ENCODE measurements at places on chromosomes 16 and 17.

GRCh38 chr16:81117436-81117835 lies 21.2 kb upstream of the GCSH start:
- DNase-seq = no peak

GRCh38 chr16:28311913-28312312 lies 19.6 kb downstream of the SBK1 start:
- no peak for DNase-seq

GRCh38 chr17:73547790-73548189 lies 96.5 kb downstream of the SDK2 start:
- no peak for DNase-seq

DNA sequence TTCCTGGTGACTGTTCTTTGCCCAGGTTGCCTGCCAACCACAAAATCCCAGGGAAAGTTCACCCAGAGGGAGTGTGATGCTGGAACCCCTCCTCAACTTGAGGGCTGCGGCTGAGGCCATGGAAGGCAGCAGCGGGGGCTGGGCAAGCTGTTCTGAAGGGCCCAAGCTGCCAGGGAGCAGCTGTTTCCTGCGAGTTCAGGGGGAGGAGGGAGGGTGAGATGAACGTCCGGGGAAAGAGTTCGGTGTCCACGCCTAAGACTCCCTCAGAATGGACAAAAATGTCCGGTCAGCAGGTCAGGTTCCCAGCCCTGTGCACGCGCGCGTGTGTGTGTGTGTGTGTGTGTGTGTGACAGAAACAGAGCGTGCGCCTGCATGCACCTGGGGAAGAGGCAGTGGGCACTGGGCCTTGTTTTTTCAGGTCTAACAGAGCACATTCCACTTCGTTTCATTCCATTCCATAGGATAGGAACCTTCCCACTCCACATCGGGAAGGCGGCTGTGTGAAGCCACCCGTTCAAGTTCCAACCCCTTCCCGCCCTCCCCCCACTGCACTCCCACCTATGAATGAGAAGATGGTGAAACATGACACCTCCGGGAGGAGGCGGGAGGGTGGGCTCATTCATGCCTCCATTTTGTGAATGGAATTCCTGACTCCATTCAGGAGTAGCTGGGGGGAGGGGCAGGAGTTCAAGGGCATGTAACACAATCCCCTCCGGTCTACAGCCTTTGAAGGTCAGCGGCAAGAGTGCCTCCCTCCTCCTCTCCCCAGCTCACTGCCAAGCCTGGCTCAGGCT lies 15.7 kb downstream of the ETV4 start:
- DNase-seq = no peak

- no peak for DNase-seq
Measured at GRCh38 chr16:4496305-4496704, 20.1 kb downstream of the HMOX2 start.

GRCh38 chr16:69412287-69412686 lies 12.1 kb upstream of the CYB5B start:
- no peak for DNase-seq

- DNase-seq = no peak
Measured at GRCh38 chr16:50769-51591, 2.4 kb downstream of the POLR3K start.

GRCh38 chr17:16352303-16352666 lies 984 bp downstream of the CENPV start:
- no peak for DNase-seq

- no peak for DNase-seq
Measured at GRCh38 chr16:19046062-19046461, 21.4 kb upstream of the COQ7 start.

- DNase-seq = no peak
Measured at GRCh38 chr16:49634235-49635008, 221.5 kb downstream of the ZNF423 start.

DNA sequence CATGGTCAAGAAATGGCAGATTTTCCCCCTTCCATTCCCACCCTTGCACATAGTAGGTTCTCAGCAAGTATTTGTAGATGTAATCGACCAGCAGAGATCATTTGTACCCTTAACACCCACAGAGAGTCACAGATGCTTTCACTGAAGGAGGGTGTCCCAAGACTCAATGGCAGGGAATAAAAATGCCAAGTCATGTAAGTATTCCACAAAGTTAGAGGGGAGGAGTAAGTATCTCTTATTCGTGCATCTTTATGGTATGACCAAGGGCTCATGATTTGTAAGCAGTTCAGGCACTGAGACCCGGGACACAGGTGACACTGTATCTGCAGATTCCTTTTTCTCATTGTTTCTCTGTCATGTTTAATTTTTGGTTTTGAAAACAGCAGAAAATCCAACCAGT lies 489.6 kb downstream of the MAF start:
- no peak for DNase-seq

- no peak for DNase-seq
Measured at GRCh38 chr16:23306199-23307100, 4.3 kb downstream of the SCNN1B start.

- no peak for DNase-seq
Measured at GRCh38 chr17:57760046-57760445, 14.9 kb upstream of the CCDC182 start.

DNA sequence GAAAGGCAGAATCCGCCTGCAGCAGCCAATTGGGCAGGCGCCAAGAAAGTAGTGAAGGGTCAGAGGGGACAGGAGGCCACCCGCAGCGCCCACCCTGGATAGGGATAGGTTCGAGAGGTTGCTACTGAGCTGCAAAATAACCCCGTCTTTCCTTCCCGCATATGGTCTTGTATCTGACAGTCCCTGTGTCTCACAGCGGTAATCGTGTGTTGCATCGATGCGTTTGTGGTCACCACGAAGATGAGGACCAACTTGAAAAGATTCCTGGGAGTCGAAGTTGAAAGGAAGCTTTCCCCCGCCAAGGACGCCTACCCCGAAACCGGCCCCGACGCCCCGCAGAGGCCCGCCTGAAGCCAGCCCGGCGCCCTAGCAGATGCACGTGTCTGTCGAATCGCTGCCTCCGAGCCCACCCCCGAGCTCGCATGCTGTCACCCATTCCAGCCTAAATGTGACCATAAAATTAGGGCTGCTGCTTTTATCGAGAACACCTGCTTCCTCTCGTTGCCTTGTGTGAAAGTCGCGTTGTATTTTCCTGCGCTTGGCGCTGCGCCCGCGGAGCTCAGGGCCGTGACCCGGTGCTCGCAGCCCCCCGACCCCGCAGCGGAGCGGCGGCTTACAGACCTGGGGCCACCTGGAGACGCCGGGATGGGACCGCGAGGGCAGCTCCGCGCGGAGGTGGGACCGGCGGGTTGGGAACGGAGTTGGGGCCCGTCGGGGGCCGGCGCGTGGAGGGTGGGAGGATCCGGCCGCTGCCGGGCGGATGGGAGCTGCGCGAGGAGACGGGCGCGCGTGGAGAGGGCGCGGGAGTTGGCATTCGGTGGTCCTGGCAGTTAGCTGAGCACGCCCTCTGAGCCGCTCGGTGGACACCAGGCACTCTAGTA lies at the start of gene CMTM2:
CMTM2 (plus strand) TSS at position 813 of the 881 bp plus-strand sequence. CDS start 145 bp downstream, outside the sequence.
- DNase-seq = no peak

DNA sequence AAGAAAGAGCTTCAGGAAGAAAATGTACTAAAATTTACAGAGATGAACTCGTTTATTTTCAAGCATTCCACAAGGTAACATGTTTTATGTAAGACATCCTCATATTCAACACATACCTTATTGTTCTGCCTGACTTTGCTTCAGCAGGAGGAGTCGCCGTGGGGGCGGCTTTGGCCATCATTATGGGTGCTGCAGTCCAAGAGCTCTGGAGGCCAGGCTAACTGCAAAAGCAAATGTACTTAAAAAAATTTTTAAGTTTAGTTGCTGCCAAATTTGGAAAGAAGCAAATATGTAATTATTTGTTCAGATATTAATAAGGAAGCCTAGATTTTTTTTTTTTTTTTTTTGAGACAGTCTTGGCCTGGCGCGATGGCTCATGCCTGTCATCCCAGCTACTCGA lies 4.1 kb upstream of the SPG7 start:
- DNase-seq = no peak

- DNase-seq = no peak
Measured at GRCh38 chr17:419073-419735, 66.6 kb upstream of the RPH3AL start.

DNA sequence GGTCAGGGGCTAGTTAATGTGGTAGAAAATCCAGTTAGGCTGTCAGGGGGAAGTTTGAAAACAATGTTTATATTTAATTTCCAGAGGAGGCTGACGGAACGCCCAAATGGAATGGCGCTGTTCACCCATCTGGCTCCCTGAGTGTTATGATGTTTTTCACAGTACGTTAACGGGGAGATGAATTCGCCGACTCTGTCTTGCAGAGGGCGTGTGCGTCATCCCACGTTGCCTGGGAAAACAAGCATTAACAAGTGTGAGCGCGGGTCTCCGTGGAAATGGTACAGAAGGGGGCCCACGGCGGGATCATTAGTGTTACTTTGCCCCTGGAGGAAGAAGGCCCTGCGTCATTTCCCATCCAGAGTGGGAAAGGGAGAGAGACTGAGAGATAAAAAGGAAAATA lies 29.6 kb downstream of the RGS9 start:
- DNase-seq = no peak

- DNase-seq = no peak
Measured at GRCh38 chr16:19851476-19851875, 33.2 kb downstream of the GPRC5B start.

- DNase-seq = no peak
Measured at GRCh38 chr16:27764427-27764826, 214.5 kb downstream of the KATNIP start.

DNA sequence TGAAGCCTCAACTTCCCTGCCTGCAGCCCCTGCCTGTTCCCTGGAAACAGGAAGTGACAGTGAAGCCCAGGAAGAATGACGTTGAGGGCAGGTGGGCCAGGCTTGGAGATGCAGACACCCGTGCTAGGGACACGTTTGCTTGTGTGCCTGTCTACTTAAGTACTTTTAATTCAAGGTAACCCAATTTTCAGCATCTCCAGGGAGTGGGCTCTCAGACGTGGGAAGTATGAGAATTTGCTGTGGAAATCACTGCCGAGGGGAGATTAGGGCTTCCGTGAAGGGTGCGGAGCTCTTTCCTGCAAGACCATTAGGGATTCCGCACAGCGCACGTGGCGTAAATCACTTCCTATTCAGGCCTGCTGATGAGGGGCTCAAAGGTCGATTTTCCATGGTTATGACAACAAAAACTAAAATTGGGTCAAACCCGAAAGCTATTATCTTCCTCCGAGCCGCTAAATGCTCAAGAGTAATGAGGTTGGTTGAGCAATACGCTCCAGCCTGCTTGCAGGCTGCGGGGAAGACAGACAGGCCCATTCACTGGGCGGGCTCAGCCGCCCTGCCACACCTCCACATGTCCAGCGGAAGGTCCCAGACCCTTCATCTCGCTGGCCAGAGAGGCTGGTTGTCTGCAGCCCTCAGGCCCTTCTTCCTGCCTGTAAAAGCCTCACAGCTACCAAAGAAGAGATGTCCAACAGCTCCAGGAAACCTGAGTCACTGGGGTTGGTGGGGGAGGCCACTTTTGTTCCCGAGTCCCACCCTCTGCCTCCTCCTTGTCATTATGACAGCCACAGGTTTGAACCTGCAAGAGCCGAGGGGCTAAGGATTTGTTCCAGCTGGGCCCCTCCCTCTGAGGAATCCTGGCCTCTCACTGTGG lies 109.9 kb downstream of the RBFOX3 start:
- no peak for DNase-seq

DNA sequence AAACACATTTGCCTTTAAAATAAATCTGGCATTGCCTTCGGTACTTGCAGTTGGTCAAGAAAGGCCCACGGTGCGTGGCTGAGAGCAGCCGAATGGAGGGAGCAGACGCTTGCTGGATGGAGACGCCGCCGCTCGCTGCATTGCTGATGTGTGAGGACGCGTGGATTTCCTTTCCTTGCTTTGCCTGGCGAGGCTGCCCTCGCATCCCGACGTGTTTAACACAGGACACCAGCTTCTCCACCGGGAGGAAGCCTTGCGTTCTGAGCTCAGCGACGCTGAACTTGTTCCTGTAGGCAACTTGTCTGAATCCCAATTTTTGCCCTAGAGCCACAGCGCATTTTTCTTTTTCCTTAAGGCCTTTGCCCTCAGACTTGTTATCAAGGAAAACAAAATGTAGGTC lies 45.8 kb downstream of the COX4I1 start:
- DNase-seq = no peak

DNA sequence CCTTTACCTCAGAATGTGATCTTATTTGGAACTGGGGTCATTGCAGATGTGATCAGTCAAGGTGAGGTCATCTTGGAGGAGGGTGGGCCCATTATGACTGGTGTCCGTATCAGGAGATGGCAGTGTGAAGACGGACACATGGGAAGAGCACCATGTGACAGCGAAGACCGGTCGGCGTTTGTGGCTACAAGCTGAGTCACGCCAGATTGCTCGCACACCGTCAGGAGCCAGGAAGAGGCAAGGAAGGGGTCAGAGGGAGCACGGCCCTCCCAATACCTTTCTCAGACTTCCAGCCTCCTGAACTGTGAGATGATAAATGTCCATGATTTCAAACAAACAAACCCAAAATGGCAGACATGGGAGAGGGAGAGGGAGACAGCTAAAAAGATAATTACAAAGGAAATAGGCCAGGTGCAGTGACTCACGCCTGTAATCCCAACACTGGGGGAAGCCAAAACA lies 13.2 kb downstream of the STARD3 start:
- DNase-seq = no peak

DNA sequence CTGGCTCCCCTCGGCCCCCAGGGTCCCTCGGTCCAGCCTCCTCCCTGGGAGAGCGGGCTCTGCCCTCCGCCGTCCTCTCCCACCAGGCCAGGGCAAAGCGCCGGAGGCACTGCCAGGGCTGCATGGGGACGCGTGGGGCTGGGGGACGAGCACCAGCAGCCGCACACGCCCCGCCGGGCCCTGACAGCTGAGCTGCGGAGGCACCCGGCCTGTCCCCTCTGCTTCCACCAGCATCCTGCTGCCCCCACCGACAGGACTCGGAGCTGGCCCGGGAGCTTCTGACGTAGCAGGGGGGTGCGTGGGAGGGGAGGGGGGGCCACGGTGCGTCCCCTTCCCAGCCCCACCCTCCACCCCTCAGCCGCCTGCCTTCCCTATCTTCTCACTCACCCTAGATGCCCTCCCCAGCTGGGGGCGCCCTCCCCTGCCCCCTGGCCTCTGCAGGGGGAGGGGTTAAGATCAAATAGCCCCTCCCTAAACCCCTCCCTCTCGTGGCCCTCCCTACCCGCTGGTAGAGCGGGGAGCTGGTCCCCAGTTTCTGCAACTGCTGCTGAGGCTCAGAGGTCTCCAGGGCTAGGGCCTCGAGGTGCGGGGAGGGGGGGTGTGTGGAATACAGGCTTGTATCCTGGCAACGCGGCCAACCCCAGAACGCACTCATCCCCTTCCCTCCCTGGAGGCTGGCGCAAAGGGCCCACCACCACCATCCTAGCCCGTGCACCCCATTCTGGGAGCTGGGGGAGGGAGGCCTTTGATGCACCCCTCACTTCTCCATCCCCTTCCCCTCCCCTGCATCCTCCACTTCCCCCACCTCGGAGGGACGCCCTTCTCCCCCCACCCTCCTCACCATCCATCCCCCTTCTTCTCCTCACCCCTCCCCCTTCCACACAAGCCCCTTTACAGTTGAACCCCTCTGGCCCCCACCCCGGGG lies 1.0 kb downstream of the SRCIN1 start:
- DNase-seq = no peak

Data from stimulated activated CD8-positive, alpha-beta memory T cell treated with anti-CD3 and anti-CD28 coated beads, Interleukin-15, amount 100 ng/mL, for 1 hour (primary cell).